ENCODE measurements at places on chromosomes 7 and 10.

DNA sequence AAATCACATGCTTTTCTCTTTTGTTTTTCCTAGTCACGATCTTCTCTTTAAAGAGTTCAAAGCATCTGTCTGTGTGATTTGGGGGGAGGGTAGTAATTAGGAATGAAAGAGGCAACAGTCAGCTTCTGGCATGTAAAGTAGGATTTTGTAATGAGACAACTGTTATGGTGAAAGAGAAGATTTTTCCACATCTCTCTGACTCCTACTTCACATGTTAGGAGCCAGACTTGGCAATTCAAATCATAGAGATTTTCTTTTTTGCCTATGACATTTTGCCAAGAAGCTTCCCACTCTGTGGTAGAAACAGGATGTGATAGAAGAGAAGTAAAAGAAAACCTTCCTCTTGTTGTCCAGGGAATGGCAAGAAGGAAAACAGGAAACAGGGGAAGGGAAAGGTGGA, 38.3 kb upstream of the KLHL7 start:
- no peak for DNase-seq

GRCh38 chr7:44985033-44985695, 6.3 kb upstream of the MYO1G start:
- DNase-seq, result no peak

GRCh38 chr7:112052993-112053736, 153.0 kb downstream of the DOCK4 start:
- DNase-seq, result no peak

- no peak for DNase-seq
Measured at GRCh38 chr10:114925587-114926586, 12.1 kb upstream of the TRUB1 start.

DNA sequence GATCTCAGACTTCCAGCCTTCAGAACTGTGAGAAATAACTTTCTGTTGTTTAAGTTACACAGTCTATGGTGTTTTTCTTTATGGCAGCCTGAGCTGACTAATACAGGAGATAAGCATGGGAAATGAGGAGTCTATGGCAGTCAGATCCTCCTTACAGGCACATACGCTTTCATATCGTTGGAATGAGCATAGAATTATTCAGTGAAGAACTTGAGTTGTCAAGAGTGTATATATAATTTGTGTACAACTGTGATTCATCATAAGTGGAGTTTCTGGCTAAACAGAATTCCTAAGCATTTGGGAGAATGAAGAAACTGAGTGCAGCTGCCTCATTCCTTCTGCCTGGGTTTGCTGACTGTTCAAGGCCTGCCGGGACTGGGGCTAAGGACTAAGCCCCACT, 516.7 kb downstream of the ADRA2A start:
- DNase-seq, result no peak

DNA sequence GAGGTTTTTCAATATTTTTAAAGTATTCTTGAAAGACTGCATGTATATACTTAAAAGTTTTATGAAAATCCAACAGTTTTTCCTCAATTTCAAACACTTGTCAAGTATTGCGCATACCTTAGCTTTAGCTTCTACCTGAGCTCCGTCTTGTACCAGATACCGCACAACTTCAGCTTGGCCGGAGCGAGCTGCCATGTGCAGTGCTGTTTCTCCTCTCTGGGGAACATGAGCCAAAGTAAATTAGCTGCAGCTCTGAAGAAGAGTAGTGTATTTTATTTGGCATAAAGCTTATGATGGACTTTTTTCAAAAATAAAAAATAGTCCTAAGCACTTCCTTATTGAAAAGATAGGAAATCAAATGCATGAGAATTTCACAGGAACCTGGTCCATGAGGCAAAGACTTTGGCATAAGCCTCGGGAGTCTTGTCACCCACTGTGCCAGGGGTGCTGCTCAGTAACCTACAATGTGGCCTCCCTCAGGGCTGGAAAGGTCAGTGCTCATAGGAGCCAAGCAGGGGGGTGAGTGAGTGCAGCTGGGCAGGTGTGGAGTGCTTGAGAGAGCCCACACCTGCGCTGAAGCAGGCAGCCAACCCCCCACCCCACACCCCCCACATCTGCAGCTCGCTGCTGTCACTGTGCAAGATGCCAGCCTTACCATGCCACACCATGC, 189.5 kb downstream of the ANK3 start:
- DNase-seq, result no peak

DNA sequence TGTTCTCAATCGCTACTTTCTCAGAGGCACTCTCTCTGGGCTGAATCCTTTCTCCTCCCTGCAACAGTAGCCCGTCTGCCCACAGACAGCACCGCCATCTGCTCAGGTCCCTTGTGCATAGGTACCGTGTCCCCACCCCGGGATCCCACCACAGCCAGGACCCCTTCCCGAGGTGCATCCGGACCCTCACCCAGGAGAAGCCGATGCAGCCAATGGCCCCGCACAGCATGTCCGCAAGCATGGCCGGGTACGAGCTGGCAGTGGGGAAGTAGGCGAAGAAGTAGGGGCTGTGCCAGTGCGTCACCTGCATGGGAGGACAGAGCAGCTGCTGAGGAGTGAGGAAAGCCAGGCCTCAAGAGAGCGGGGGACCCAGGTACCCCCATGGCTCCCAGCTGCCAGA, 25.5 kb downstream of the DDC start:
- no peak for DNase-seq

GRCh38 chr7:3897430-3898372, 596.6 kb downstream of the SDK1 start:
- DNase-seq, result no peak

GRCh38 chr10:27356738-27357137, 116.1 kb upstream of the ACBD5 start:
- no peak for DNase-seq

DNA sequence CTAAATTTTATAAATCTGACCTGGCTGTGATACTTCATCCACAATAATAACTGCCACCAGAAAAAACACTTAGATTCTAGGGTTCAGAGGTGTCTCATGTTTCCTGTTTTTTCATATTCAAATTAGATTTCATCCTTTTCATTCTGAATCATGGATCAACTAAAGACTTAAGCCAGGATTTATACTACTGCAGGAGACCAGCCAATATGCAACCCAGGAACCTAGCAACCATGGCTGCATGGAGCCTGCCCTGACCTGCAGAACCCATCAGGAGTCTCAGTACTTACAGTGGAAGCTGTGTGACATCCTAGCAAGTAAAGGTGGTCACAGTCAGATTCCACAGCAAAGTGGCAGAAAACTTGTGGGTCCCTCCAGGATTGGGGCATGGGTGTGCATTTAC, 40.5 kb upstream of the RNF148 start:
- DNase-seq, result no peak

- DNase-seq, result no peak
Measured at GRCh38 chr10:6924166-6924565, 344.1 kb upstream of the PRKCQ start.

GRCh38 chr7:26388256-26388655, 96.6 kb downstream of the SNX10 start:
- no peak for DNase-seq

DNA sequence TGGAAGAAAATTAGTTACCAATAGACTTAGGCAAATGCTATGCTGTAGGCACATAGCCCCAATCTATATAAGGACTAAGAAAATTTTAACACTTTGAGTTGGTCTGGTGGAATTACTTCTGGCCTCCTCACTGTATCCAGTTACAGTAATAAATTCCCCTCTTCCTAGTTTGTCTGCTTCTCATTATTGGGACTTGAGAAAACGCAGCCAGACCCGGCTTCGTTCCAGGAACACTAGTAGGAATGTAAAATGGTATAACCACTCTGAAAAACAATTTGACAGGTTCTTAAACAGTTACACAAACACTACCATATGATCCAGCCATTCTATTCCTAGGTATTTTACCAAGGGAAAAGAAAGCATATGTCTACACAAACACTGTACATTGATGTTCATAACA, 150.2 kb downstream of the VPS50 start:
- DNase-seq, result no peak

- DNase-seq, result no peak
Measured at GRCh38 chr7:39721919-39722597, 98.7 kb downstream of the RALA start.

- DNase-seq, result no peak
Measured at GRCh38 chr7:77982926-77983550, 184.5 kb downstream of the PHTF2 start.

DNA sequence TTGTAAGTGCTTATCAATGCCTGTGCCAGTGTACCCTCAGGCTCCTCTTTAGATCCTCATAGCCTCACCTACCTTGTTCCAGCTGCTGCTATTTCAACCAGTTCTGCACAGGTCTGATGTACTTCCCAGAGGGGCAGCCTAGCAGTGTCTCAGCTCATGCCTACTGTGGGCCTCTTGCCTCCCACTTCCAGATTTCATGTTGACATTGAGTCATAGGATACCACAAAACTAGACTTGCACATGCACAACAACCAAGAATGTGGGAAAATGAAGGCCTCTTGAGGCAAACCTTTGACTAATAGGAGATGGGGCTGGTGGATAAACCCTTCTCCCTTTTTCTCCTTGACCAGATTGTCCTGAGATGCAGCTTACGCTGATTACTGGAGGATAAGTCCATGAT, 31.0 kb downstream of the PON3 start:
- DNase-seq, result no peak

GRCh38 chr10:110613341-110613995, 30.7 kb upstream of the RBM20 start:
- DNase-seq, result no peak

- no peak for DNase-seq
Measured at GRCh38 chr7:151094675-151095074, 8.4 kb downstream of the AGAP3 start.

GRCh38 chr10:56091872-56092271, 269.2 kb downstream of the ZWINT start:
- DNase-seq, result no peak

DNA sequence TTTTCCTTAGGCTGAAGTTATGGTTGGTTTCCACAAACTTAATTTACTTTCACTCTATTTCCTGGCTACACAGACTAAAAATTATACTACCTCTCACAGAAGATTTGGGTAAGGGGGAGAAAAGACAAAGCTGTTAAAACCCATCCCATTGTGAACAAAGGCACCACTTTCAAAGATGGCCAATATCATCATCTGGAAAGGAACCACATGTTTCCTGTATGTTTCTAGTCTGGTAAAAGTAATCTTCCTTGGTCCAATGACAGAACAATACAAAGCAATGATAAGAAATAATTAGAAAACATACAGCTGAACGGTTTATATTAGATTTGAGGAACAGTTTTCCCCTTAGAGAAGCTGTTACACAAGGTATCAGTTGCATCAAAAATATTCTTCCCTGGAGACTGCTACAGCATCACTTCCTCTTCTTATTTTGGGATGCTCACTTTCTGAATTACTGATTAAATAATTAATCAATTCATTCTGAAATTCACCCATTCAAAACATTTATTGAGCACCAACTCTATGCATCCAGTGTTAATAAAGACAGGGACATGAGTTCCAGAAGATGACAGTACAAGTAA, 8.5 kb upstream of the SFR1 start:
- no peak for DNase-seq

- DNase-seq, result no peak
Measured at GRCh38 chr7:28688651-28689050, 269.5 kb downstream of the TRIL start.

GRCh38 chr10:132421847-132422751, 25.1 kb downstream of the PWWP2B start:
- no peak for DNase-seq
